ENCODE measurements at places on chromosomes 2 and 18.

GRCh38 chr2:73307720-73308119 is 14.4 kb upstream of the EGR4 start:
- no peak for DNase-seq

- no peak for DNase-seq
These were observed 61.7 kb downstream of the MAP4K4 start for GRCh38 chr2:101759162-101759561.

DNA sequence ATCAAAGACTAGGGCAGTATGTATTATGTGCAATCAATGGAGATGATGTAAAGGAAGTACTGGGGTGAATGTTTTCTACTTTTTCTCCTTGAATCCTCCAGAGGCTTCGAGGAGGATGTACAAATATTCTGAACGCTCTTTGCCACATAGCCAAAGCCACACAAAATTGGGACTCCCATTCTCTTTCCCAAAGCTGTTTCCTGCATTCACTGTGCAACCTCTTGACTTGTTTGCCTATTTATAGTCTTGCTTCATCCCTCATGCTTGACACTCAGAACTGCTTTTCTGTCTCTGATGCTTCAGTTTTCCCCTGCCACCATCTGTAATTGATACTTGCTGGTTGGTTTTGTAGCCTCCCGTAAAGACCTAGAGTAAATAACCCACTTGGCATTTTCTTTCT is 208.2 kb upstream of the RBMS1 start:
- DNase-seq: no peak

DNA sequence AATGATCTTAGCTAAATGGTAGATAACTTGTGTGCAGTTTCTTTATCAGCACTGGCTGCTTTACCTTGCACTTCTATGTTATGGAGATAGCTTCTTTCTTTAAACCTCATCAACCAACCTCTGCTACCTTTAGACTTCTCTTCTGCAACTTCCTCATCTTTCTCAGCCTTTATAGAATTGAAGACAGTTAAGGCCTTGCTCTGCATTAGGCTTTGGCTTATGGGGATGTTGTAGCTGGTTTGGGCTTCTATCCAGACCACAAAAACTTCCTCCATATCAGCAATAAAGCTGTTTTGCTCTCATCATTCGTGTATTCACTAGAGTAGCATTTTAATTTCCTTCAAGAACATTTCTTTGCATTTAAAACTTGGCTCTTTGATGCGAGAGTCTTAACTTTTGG is 123.7 kb downstream of the PIK3C3 start:
- DNase-seq: no peak

DNA sequence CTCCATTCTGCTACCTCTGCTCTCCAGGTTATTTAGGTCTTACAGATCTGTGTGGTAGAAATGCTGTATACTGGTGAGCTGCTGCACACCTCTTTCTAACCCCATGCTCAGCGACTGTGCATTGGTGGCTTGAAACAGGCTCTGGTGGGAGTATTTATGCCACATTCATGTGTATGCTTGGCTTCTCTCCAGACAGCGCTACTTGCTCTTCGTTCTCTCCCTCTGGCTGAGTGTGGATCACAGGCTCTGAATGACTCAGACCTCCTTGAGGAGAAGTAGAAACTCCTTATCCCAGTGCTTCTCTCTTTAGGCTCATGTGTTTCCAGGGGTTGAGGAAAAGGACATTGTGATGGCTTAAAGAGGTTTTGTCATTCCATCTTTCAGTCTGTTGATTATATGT is 54.9 kb downstream of the FHOD3 start:
- DNase-seq: no peak

- DNase-seq: no peak
These were observed 4.0 kb downstream of the PTGR3 start for GRCh38 chr18:75204732-75205513.

GRCh38 chr2:62704654-62705006 is 883 bp upstream of the EHBP1 start:
- no peak for DNase-seq

DNA sequence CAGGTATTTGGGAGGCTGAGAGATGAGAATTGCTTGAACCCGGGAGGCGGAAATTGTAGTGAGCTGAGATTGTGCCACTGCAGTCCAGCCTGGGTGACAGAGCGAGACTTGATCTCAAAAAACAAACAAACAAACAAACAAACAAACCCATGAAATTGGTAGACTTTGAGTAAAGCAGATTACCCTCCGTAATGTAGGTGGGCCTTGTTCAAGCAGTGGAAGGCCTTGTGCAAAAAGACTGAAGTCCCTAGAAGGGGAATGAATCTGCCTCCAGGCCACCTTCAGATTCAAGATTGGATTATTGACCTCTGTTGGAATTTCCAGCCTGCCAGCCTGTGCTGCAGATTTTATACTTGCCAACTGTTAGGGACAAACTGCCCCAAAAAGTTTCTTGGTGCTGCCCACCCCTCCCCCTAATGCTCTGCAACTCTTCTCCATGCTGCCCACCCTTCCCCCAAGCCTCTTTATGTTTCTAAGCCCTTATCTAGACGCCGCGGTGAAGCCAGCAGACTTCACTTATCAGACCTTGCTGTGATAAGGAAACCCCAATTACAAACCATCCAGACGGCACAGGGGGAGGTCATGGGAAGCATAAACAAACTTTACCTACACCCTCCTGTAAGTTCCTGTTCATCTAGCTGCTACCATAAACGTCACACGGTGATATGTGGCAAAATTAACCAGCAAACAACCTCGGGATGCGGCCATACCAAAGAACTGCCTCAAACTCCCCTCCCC is 17.0 kb downstream of the CYP27A1 start:
- DNase-seq: no peak

DNA sequence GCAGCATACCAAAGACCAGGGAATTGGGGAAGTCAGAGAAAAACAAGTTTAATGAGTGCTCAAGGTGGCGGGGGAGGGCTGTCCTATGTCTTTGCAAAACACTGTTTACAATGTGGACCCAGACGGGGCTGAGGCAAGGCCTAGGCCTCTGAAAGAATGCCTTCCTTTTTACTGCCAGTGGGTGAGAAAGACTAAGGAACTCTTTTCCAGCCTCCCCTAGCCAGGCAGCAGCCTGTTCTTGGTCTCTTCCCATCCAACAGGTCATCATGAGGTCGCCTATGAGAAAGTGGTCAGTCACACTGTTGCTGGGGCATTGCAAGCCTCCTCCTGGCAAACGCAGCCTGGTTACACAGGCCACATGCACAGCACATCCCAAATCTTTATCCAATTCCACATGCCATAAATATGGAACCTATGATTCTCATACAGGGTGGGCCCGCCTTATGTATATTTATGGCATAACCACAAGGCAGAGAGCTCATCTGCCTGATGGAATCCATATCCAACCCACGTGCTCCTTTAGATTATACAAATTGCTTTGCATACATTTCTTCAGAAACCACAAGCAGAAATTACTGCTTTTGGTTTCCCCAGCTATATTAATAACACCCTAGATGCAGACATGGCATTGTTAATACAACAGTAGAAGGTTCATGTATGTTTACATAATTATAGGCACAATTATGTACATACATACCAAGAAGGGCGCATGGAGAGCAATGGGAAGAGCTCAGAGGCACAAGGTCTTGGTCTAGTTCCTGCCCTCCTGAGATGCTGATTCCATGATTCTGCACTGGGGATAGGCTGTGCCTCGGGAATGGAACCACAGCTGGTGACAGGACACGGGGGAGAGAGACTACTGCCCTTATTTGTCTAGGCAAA is 48.6 kb downstream of the NRP2 start:
- DNase-seq: no peak

DNA sequence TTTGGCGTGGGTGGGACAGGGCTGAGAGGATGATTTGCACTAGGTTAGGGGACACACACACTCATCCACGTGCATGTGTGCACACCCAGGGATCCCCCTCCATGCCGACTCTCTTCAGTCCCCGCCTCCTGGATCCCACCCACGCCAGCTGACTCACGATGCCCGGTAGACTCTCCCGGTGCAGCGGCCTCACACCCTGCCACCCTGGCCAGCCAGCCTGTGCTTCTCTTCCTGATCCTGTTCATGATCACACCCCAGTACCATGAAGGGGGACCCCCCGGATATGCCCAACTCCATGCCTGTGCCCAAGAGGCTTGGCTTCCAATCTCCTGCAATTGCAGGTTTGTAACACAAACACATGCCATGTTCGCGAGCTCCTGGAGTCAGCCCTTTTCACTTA is 157.8 kb upstream of the HDAC4 start:
- DNase-seq: no peak

GRCh38 chr2:11128243-11128951 is 26.9 kb upstream of the SLC66A3 start:
- DNase-seq: no peak

GRCh38 chr18:60022671-60023276 is 123.0 kb downstream of the PMAIP1 start:
- no peak for DNase-seq

DNA sequence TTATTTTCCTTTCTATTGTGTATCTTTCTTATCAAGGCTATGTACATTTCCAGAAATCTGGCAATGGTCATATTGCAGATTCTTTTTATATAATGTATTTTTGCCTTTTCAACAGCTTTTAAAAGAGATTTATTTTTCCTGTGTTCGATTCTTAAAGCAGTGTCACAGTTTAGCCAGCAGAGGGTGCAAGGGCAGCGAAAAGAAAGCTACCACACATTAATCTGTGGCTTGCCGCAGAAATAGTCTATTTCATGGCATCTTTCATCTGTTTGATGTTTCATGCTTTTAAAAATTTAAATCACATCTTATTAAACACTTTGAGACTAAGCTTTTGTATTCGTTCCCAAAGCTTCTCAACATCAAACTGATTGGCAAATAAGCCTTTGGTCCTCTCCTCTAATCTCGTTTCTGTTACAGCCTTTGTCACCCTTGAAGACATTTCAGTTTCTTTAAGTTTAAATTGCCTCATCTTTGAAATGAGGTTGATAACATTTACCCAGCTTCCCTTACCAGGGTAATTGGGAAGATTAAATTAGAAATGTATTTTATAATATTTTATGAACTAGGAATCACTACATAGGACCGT is 73.3 kb downstream of the PIK3C3 start:
- DNase-seq: no peak

- no peak for DNase-seq
These were observed 29.7 kb upstream of the TXNDC2 start for GRCh38 chr18:9856092-9856491.

- no peak for DNase-seq
These were observed 133.6 kb downstream of the KCNE4 start for GRCh38 chr2:223185638-223186037.

- DNase-seq: no peak
These were observed 61.4 kb downstream of the SOS1 start for GRCh38 chr2:39059366-39059952.

DNA sequence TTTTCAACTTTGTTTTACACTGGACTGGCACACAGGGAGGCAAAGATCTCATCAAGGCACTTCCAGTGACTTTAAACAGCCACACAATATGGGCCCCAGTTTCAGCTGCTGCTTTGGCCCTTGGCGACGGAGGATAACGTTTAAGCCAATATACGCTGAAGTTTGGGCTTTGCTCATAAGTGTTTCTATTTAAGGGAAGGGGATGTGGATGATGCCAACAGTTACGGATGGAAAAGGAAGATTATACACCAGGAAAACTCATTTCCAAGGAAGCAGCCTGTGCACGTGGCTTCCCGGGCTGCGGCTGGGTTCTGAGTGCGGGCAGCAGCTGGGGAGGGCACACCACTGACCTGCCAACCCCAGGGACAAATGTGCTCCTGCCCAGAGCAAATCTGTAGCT is 151.1 kb downstream of the SH3BP4 start:
- DNase-seq: no peak

GRCh38 chr2:29065068-29065811 is 9.1 kb downstream of the PCARE start:
- DNase-seq: no peak

- DNase-seq: no peak
These were observed 80.8 kb downstream of the DNER start for GRCh38 chr2:229633556-229633955.

DNA sequence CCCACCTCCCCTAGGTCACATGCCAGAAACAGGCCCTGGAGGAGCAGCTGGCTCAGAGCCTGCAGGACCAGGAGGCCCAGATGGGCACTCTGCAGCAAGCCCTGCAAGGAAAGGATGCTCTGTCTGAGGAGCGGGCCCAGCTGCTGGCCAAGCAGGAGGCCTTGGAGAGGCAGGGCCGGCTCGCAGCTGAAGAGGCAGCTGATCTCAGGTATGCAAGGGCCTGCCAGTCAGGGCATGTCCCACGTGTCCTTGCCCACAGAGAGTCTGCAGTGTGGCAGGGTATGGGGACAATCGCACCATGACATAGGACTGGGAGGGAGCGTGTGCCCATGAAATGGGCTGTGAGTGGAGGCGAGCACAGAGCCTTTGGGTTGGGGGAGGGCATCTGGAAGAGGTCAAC is 39.9 kb downstream of the CROCC2 start:
- no peak for DNase-seq

Measured in esophagus squamous epithelium (tissue), 5 donors.